ENCODE measurements at places on chromosomes 7 and 10.

DNA sequence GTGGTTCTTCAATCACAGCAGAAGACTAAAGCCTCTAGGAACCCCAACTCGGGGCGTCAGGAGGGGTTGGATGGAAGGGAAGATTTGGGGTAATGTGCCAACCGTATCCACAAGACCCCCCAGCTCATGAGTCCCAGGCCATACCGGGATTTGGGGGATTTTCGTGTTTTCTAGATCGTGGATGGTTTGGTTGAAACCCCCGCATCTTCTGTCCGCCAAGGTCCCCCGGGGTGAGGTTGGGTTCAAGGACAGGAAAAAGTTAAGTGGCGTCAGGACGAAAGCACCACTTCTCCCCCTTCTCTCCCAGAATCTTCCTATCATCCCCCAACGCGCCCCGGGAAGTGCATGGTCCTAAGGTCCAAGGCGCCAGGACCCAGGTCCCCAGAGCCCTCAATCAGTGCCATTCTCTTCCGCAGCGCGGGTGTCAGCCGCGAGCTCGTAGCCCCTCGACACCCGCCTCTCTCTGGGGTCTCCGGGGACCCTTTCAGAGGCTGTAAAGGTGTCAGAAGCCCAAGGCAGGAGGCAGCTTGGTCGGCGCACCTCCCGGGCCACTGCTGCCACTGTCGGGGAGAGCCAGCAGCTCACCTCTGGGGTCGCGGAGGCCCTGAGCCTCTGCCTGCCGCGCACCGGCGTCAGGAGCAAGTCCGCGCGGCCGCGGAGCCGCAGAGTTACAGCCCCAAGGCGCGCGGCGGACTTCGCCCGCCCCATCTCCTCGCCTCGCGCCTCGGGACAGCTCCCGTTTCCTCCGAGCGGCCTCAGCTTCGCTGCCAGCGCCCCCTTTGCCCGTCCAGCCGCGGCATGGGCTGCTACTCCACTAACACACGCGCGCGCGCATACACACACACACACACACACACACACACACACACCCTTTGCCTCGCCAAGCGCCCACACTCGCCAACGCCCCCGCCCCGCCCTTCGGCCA lies 1.5 kb downstream of the MKX start:
- DNase-seq = no peak

- no peak for DNase-seq
Measured at GRCh38 chr7:33400214-33400538, 270.8 kb downstream of the BBS9 start.

GRCh38 chr7:93407239-93407638 lies 167.3 kb downstream of the CALCR start:
- DNase-seq = no peak

DNA sequence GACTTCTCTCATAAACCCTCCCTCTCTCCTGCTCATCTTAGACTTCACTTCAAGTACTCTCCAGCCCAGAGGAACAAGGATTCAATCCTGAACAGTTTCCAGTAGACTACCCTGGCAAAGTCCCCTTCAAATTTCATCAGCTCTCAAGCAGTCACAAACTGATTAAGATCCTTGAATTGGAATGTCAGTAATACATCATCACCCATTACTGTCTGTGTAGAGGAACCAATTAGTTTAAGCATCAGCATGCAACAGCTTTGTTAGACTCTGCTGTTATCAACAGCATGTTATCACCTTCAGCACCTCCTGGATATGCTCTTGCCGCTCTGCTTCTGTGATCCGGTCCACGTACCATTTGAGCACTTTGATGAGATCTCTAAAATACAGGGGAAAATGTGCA lies 307.0 kb upstream of the IMMP2L start:
- DNase-seq = no peak

GRCh38 chr7:99137411-99138180 lies 6.3 kb downstream of the SMURF1 start:
- no peak for DNase-seq

DNA sequence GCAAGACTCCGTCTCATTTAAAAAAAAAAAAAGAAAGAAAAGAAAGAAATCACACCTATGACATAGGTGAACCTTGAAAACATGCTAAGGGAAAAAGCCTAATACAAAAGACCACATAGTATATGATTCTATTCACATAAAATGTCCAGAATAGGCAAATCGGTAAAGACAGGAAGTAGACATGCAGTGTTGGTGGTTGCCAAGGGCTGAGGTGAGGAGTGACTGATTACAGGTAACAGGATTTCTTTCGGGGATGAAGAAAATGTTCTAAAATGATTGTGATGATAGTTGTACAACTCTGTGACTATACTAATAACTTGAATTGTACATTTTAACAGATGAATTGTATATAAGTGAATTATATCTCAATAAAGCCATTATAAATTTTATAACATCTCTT lies 3.3 kb downstream of the XPNPEP1 start:
- DNase-seq = no peak

GRCh38 chr10:124384591-124385190 lies 34.0 kb downstream of the OAT start:
- DNase-seq = no peak

DNA sequence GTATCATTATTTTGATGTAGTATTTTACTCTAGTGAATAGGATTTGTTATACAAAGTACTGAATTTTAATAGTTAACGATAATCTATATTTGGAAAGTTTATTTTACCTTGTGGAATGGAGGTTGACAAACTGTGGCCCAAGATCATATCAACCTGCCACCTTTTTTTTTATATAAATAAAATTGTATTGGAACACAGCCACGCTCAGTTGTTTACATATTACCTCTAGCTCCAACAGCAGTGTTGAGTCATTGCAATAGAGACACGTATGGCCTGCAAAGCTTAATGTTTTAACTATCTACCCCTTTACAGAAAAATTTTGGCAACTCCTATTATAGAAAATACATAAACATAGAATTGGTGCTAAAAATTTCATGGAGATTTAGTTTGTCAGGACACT lies 239.3 kb downstream of the THSD7A start:
- DNase-seq = no peak

DNA sequence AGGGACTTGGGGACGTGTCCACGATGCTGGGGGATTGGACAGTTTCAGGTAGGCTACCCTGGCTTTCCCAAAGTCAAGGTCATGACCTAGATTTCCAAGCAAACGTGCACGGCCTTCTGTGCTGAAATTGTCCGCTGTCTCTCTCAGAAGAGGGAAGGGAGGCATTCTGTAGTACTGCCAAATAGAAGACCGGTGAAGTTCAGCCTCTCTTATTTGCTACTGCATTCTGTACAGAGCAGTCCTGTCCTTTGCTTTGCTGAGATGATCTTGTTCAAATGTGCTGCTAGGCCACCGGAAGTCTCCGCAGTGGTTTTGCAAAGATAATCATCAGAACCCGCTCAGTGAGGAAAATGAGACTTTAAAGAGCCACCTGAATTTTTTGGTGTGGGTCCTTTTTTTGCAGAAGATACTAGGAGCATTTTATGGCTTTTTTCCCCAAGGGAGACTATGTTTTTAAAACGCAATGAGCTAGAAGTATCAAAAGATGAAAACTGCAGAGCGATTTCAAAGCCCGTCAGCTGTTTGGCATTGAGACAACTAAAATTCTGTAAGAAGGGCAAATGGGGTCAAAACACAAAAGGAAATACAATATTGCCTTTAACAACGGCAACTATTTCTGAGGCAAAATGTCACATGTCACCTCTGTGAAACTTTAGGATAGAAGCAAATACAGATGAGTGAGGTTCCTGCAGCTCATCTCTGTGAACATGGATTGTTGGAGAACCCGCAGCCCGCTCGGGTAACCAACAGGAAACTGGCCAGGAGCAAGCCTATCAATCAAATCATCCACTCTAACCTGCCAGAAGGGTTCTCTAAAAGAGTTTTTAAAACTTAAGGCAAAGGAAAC lies 1.3 kb upstream of the NMT2 start:
- DNase-seq = no peak

DNA sequence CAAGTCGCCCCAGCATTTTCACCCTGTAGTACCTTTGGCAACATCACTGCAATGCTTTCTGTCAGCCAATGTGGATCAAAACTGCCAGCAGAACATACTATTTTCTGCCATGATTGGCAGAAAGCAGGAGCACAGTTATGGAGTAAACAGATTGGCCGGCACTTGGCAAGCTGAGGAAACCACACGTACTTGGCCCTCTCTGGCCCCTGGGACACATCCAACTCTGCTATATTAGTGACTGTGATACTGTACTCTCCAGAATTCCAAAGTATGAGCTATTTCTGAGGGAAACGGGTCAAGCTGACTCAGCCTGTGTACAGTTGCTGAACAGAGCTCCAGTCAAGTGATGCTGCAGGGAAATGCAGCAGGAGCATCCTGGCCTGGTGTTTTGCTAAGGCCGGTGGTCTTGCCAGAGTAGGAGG lies 39.8 kb upstream of the LANCL2 start:
- DNase-seq = no peak

- no peak for DNase-seq
Measured at GRCh38 chr10:129277084-129277483, 190.0 kb upstream of the MGMT start.

GRCh38 chr10:75861582-75861981 lies 430.2 kb downstream of the LRMDA start:
- no peak for DNase-seq

DNA sequence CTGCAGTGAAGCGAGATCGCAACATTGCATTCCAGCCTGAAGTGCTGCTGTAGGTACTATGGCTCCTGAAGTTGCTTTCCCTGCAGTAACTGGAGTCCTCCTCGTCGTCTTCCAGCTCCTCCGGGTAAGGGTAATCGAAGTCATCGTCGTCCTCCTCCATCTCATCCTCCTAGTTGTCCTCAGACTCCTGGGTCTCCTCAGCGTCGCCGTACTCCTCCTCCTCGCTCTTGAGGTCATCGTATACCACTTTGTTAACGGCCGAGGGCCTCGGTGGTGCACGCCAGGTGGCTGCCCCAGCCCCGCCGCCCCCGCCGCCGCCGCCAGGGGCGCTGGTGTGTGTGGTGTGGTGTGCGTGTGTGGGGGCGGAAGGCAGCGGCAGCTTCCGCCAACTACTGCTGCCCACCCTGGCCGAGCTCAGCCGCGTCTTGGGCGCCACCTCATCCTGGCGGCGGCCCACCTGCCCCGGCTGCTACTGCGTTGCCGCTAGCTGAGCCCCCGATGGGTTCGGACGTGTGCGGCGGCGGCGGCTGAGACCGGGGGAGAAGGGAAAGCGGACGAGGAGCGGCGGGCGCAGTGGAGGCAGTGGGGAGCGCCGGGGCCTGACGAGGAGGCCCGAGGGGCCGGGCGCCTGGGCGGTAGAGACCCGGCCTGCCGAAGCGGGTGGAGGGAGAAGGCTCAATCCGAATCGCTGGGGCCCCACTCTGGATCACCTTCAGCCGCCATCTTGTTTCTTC lies 11.8 kb upstream of the ACBD5 start:
- no peak for DNase-seq

DNA sequence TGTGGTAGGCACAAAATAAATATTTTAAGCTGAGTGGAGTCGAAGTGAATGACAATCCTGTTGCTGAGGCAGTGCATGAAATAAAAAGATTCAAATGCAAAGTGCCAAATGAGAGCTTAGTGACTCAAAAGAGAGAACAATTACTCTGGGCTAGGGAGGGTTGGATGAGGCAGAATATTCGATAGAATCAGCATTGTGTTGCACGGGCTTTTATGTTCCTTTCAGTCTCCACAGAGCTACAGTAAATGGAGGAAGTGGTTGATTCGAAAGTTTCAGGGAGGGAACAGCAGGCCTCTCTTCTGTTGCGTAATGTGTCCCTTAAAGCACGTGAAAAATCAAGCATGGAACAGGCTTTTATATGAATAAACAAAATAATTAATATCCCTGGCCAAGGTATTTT lies 599.3 kb upstream of the CELF2 start:
- no peak for DNase-seq

DNA sequence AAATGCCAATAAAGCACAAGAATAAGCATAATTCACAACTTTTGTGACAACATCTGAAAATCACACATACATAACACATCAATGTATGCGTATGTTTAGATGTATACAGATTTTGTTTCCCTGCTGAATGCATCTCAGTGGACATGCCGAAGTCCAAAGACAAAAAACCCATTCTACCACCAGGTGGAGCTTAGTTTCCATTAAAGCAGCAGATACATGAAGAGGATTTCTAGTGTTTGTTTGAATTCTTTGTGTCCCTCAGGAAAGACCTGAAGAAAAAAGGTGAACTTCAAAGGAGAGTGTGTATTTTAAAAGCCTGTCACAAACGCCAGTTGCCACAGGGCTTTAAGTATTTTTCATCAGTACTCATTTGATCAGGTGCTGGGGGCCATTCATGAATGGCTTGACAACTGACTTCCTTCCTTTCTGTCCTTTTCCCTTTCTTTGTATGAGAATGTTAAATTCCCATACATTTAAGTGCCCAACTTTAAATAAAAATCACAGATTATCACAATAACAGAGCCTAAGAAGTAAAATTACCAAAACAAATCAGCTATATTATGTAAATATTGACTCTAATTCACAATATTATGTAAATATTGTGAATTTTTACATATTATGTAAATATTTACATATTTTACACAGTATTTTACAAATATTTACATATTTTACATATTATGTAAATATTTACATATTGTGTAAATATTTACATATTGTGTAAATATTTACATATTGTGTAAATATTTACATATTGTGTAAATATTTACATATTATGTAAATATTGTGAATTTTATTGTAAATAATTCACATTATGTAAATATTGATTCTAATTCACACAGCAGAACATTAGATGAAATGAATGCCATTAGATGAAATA lies 343.0 kb downstream of the CRPPA start:
- DNase-seq = no peak

- DNase-seq = no peak
Measured at GRCh38 chr10:18178854-18179483, 38.7 kb downstream of the CACNB2 start.

- DNase-seq = no peak
Measured at GRCh38 chr10:13536674-13537366, 8.0 kb upstream of the BEND7 start.

- no peak for DNase-seq
Measured at GRCh38 chr7:105246679-105247078, 142.0 kb downstream of the SRPK2 start.

- DNase-seq = no peak
Measured at GRCh38 chr10:122490786-122491680, 29.7 kb downstream of the HTRA1 start.

DNA sequence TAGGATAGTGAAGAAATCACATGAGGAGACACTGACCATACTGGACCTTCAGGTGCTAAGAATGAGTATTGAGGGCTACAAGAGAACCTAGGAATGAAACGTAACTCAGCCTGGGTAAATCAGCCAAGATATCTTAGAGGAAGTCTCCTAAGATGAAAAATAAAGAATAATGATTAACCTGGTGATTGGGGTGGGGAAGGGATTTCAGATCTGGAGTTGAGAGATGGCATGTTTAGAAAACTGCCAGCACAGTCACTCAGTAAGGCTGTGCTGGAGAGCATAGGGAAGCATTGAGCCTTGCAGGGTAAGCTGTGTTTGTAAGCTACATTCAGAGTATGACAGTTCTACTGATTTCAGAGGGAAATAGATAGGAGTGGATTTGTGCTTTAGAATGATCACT lies 1.9 kb upstream of the MALRD1 start:
- DNase-seq = no peak

GRCh38 chr7:37541810-37542443 lies 93.3 kb upstream of the ELMO1 start:
- DNase-seq = no peak

GRCh38 chr7:96076350-96076707 lies 245.6 kb downstream of the SLC25A13 start:
- DNase-seq = no peak

GRCh38 chr10:80589726-80590373 lies 52.1 kb downstream of the SH2D4B start:
- no peak for DNase-seq

- DNase-seq = no peak
Measured at GRCh38 chr7:82696631-82697030, 253.1 kb upstream of the CACNA2D1 start.

GRCh38 chr7:111677848-111678247 lies 115.6 kb upstream of the IMMP2L start:
- DNase-seq = no peak
